Endothelial cell (in vitro differentiated cells): ENCODE measurements at places on chromosomes 6 and 20. TPM values are rescaled to one million over a fixed set of nuclear protein-coding genes. Genes with fewer than 3 reads are reported as not detected.

PAK5 gene
- total RNA-seq: 0.10 TPM

SYNDIG1 gene
- total RNA-seq: 8.1 TPM

NRSN1 gene
- total RNA-seq: not detected

LY6G6C gene
- 0.28 TPM for total RNA-seq

HAO1 gene
- total RNA-seq: not detected

TGM3 gene
- not detected for total RNA-seq

PTPRA gene
- 59.9 TPM for total RNA-seq

FANCE gene
- total RNA-seq: 21.8 TPM

POU5F1 gene
- 88.7 TPM for total RNA-seq

COMMD7 gene
- 73.7 TPM for total RNA-seq

MAFB gene
- 2.1 TPM for total RNA-seq

DOK5 gene
- total RNA-seq: 0.26 TPM

JARID2 gene
- 66.1 TPM for total RNA-seq

TUBB1 gene
- total RNA-seq: not detected

CNR1 gene
- 2.0 TPM for total RNA-seq
